Activated CD4-positive, alpha-beta memory T cell treated with anti-CD3 and anti-CD28 coated beads, Interleukin-2, amount 10 ng/mL, durations not matched to agents 7 days and 5 days (primary cell): ENCODE measurements at places on chromosomes 16 and 17.

- DNase-seq: no peak
Measured at GRCh38 chr17:45782889-45783592, 1.1 kb upstream of the CRHR1 start.

- no peak for DNase-seq
Measured at GRCh38 chr16:11526655-11527350, 59.9 kb downstream of the LITAF start.

GRCh38 chr17:57892820-57893595 is 43.2 kb upstream of the MRPS23 start:
- no peak for DNase-seq

DNA sequence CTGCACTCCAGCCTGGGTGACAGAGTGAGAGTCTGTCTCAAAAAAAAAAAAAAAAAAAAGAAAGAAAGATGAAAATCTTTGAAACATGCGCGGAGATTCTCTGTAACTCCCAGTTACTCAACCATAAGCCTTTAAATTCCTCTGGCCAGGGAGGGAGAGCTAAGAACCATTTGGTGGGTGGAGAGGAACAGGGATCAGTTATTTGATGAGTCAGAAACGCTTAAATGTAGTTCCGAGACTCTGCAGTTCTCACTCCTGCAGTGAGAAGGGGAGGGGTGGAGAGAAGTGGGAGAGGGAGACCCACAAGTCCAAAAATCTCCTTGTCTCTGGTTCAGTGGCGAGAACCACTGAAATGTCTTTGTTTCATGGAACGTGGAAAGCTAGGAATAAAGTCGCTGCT is 266.7 kb downstream of the SOX9 start:
- DNase-seq: no peak
